ENCODE measurements at places on chromosomes 2 and 18.
A peak's percentile ranks its signal among the peaks of the same experiment; 100 is the strongest.

DNA sequence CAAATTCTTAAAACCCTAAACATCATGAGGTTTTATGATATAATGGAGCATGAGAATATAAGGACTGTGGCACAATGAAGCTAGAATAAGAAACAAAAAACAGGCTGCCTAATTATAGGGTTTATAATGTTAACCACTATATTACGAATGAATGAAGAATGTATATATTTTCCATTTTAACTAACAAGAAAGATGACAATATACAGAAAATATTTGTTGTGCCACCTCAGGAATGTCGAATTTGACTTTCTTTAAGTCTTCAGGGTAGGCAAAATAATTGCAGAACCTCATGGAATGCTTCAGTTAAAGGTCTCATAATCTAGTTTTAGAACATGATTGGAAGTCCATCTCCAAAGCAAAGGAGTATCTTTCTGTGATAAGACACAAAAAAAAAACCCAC, 282.9 kb upstream of the SLC8A1 start:
- no peak for DNase-seq

DNA sequence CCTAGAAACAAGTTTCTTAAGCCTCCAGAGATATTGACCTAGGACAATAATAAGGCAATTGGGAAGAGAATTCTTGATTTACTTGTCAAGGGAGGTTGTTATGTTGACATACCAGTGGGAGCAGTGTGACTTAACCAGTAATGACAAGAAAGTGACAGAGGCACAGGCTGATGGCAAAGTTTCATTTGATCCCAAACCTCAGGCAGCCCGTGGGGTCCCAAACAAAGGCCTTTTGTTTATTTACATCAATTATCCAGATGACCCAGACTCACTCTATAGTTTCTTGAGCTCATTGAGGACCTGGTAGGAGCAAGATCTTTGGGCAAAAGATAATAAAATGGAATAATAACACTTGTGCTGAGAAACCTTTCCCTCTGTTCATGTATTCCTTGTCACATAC, 336.8 kb downstream of the ARL6IP6 start:
- no peak for DNase-seq

DNA sequence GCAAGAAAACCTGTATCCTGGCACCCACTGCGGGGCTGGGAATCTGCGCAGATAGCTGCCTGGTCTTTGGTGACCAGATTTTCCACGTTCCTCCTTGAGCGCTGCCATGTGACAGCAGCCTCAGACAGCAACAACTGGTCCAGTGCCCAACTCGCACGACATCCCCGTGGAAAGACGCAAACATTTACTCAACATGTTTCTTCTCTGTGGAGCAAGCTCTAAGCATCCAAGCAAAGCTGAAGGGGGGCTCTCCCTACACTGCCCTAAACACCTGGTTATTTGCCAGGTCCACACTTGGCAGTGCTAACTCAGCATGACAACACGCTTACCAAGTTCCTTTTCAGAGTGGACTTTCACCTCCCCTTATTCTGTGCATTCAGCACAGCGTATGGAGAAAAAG, 11.3 kb downstream of the ZNF516 start:
- DNase-seq, result no peak

DNA sequence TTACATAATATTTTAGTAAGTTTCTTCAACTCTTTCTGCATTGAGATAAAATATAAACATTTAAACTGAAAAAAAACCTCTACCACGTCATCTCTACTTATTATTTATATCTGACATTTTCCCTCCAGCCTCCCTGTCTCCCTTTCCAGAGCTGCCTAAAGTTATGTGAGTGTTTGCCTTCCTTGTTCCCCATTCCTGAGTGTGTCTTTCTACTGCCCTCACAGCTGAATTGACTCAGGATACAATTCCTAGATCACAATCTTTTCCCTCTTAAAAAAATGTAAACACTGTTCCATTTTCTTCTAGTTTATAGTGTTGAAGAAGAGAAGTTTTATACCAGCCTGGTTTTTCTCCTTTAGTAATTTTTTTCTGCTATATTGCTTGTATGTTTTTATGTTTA, 5.3 kb downstream of the TRPM8 start:
- no peak for DNase-seq

DNA sequence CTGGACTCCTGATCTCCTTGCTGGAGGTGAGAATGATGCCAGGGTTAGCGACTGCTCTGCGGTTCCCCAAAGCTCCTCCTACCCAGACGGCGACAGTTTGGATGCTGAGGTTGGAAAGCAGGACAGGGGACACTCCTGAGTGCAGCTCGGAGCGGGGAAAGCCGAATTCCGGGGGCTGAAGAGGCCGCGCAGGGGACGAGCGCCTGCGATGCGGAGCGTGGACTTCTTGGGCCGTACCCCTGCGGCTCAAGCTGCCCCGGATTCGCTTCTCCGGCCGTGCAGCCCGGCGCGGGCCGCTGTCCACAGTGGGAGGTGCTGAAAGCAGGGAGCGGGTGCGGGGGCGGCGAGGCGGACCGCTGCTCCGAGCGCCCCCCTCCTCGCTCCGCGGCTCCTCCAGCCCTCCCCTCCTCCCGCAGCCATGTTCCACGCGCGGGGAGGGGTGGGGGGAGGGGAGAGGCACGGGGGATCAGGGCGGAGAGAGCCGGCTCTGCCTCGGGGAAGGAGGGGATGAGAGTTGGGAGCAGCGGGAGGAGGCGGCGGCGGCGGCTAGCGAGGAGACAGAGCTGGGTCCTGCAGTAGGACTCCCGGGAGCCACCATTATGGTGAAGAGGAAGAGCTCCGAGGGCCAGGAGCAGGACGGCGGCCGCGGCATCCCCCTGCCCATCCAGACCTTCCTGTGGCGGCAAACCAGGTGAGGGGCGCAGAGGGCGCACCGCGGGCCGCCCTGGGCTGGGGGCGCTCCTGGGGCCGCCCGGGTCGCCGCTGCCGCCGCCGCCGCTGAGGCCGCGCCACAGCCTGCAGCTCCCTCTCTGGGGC, at the start of gene UNC80:
Gene UNC80, plus strand, starts transcription at position 359 of the 816 bp plus-strand sequence. Its CDS starts 241 bp downstream, at position 600.
- no peak for DNase-seq

GRCh38 chr18:59929621-59930295, 30.0 kb downstream of the PMAIP1 start:
- DNase-seq, result no peak

DNA sequence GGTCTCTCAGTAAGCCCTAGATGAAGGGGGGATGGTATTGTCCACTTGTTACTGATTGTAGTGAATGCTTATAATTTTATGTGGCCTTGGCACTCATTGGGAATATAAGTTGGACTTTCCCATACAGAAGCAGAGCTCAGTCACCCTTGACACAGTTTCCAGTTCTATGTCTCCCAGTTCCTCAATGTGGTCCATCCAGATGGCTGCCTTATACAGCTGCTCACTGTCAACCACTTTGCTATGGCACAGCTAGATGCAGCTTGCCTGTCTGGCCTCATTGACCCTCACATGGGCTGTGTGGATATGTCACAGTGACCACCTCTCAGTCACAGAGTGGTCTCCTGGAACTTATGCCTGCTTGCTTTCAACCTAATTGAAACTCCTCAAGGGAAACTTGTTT, 21.7 kb downstream of the SLC39A6 start:
- no peak for DNase-seq

DNA sequence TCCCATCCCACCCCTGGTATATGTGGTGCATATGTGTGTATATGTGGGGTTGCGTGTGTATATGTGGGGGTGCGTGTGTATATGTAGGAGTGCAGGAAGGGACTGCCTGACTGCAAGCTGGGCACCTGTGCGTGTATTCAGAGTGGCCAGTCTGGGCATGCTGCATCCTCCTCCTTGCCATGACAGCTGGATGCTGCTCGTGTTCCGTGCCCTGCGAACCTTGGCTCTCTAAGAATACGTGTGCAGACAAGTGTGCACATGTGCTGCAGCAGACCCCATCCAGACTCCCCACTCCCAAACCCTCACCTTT, 222.1 kb downstream of the CELF4 start:
- no peak for DNase-seq

- no peak for DNase-seq
Measured at GRCh38 chr2:195995499-195995898, 73.1 kb downstream of the DNAH7 start.

GRCh38 chr2:7269106-7269643, 352.0 kb downstream of the RNF144A start:
- no peak for DNase-seq

- DNase-seq, result no peak
Measured at GRCh38 chr2:120733238-120733932, 2.3 kb upstream of the GLI2 start.

GRCh38 chr2:235558572-235558971, 64.7 kb downstream of the AGAP1 start:
- DNase-seq, result no peak

DNA sequence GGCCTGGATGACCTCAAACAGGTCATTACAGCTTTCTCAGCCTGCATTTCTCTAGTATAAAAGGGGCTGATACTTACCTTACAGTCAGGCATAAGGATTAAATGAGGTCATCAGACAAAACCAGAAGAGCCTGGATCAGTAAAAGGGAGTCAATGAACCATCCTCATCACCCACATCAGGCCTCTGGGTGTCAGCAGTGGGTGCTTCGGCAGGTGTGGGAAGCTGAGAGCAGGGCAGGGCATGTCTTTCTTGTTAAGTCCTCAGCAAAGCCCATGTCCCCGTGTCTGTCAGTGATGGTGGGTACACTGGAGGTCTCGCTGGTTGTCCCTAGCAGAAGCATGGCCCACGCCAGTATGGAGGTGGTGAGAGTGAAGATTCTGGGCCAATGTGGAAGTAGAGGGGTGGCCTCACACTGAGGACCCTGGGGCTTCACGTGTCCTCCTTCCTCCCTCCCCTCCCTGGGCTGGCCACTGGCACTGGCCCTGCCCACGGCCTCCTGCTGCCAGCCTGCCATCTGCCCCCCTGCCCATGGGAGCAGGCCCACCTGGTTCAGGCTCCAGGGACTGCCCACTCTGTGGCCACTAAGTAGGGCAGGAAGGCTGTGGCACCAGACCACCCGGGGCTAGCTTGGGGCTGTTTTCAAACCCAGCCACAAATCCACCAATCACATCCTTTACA, 4.4 kb downstream of the ADRA2B start:
- DNase-seq, result no peak

GRCh38 chr2:36554531-36554930, 43.4 kb downstream of the FEZ2 start:
- no peak for DNase-seq

DNA sequence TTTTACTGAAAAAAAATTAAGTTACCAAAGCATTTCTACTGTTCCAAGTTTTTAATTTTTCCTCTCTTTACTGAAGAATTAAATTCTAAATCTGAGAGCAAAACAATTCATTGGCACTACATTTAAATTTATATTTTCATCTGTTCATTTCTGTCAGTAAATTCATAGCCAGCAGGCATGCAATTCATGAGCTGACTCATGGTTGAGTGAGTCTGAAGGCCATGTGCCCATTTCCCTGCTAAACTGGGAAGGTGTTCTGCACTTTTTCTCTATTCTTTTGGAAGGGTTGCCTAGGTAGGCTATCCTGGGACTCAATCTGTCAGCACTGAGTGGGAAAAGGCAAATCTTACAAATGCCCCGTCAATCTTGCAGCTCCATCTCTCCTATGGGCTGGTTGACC, 88.7 kb downstream of the KLHL14 start:
- DNase-seq, result no peak

DNA sequence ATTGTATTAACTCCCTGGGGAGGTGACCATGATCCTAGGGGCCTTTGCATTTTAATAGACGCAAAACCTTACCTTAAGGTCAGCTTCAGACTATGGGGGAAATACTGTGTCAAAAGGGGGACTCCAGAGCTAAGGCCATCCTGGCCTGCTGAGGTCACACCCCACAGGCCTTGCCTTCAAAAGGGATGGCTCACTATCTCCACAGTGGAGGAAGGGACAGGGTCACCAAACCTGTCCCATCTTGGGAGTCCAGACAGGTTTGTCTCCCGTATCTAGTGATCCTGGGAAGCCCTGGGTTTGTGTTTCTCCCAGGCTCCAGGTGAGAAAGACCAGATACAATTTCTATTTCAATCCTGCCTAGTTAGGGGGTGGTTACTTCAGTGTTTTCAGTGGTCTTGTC, 24.9 kb downstream of the CAPN14 start:
- DNase-seq, result no peak

- DNase-seq, result no peak
Measured at GRCh38 chr2:210623506-210623905, 67.1 kb downstream of the CPS1 start.

- DNase-seq, result no peak
Measured at GRCh38 chr2:200380091-200380561, 73.6 kb downstream of the SPATS2L start.

DNA sequence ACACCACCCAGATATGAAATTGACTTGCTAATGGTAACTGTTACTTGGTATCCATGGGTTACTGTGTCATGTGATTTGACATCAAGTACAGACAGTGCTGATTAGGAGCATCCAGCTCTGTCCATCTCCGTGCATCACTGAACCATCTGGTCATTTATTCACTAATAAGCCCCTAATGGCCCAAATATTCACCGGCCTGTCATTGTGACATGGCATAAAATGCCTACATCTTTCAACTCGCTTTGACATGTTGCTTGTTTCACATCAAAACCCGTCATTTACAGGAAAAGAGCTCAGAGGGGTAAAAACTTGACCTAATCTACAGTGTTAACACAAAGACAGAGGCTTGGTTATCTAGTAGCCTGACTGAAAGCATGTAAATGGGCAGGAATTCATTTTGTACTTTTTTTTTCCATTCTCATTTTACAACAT, 308.9 kb upstream of the ATP5MC3 start:
- no peak for DNase-seq

DNA sequence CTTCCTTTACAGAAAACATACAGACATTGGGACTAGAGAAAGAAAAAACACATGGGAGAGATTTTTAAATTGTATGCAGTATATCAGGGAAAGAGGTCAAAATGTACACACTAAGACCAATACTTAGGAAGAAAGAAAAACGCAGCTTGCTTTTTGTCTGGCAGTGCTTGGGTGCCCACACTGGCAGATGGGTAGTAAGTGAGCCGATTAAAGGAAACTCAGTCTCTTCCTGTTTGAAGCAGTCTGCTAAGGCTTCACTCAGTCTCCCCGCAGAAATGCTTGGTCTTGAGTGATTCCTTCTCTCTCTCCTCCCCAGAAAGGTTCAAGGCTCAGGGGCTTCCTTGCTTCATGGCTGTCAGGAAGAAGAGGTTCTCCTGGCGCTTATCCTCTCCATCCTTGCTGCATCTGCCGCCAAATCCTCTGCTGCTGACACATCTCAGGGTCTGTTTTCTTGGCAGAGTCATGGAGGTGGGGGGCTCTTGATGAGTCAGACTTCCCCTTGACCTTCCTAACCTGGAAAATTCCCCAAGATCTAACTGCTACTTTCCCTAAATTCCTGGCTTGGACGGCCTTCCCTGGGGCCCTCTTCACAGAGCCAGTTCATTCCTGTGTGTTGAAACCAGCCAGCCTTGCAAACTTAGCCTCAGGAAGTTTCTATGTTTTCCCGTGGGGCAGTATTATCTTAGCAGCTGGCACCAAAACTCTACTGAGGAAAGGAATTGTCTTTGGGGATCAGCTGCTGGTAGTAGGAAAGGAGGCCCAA, 10.5 kb upstream of the TMSB10 start:
- DNase-seq, result no peak

GRCh38 chr2:234292205-234292961, 204.5 kb downstream of the ARL4C start:
- peak; percentile 44 for DNase-seq

- no peak for DNase-seq
Measured at GRCh38 chr2:8378016-8378810, 303.6 kb upstream of the ID2 start.

GRCh38 chr2:23901966-23902846, 24.7 kb downstream of the ATAD2B start:
- DNase-seq, result no peak

All from stimulated activated CD8-positive, alpha-beta memory T cell treated with anti-CD3 and anti-CD28 coated beads, Interleukin-4, amount 100 ng/mL, for 1 hour (primary cell).